ENCODE measurements at places on chromosomes 6 and 20.
A peak's percentile ranks its signal among the peaks of the same experiment; 100 is the strongest.

- no peak for DNase-seq
Measured at GRCh38 chr20:41222296-41222695, 85.0 kb downstream of the PLCG1 start.

GRCh38 chr20:63740070-63740626 is 572 bp downstream of the SLC2A4RG start:
- DNase-seq: no peak

- DNase-seq: no peak
Measured at GRCh38 chr20:32343439-32343838, 14.7 kb upstream of the ASXL1 start.

GRCh38 chr6:67952121-67952520 is 683.0 kb upstream of the ADGRB3 start:
- no peak for DNase-seq

DNA sequence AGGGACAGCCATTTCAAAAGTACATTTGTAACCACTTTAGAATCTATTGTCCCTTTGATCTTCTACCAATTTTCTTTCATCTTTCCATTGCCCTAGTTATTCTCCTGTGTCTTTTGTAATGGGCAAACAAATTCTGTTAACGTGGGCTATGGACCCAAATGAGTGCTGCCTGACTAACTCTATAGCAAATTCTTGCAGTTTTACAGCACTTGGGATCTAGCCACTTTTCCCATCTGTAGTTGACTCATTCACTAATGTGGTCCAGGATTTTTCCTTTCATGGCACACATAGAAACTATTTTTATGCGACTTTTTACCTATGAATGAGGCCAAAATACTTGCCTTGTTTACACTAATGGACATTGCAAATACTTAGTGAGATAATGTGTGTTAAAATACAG is 52.0 kb downstream of the GRIK2 start:
- DNase-seq: no peak

DNA sequence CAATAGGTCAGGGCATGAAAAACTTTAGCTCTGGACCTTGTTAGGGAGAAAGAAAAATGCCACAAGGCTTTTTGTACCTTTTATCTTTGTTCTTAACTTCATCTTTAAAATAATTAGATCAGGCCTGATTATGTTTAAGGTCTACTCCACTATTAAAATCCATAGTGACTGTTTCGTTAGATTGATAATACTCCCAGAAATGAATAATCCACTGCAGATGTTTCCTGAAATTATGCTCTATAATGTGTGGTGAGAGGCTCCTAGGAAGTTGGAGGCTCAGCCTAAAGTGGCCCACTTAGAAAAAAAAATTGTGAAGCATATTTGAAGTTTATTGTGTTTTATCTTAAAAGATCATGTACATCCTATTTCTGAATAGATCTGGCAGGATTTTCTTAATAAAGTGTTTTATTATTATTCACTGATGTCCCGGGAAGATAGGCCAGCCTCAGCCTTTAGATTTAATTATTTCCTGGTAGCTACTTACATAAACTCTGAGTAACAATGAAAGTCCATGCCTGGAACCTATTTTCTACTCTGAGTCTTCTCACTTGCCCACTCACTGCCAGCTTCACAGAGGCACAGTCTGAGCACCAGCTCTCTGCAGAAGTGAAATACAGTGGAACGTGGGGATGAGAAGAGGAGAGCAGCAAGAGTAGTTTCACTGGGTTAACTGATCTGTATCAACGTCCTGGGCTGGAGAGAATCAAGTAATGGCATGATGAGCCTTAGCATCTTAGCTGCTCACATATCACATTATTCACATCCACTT is 126.8 kb upstream of the TMEM170B start:
- DNase-seq: no peak

GRCh38 chr6:27908017-27908416 is 4.2 kb downstream of the OR2B2 start:
- no peak for DNase-seq

DNA sequence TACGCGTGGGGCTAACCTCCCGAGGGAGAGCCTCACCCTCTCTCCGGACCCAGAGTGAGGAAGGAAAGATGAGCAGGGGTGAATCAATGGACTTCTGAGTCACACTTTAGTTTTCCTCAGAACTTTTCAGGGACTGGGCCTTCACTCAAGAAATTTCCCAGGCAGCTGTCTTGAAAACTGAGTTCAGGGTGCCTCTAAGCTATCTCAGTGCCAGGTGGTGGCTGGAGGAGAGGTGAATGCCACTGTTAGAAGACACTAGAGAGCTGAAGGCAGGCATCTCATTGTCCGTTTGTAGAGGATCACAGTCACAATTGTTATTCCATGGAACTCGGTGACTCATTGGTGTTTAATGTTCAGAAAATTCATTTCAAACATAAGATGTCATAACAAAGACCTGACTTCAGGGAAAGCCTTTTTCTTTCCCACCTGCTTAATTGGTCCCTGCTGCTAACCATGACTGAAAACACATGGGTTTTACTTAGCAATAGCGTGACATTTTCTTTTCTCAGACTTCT is 5.3 kb upstream of the SERPINB6 start:
- peak; percentile 10 for DNase-seq

DNA sequence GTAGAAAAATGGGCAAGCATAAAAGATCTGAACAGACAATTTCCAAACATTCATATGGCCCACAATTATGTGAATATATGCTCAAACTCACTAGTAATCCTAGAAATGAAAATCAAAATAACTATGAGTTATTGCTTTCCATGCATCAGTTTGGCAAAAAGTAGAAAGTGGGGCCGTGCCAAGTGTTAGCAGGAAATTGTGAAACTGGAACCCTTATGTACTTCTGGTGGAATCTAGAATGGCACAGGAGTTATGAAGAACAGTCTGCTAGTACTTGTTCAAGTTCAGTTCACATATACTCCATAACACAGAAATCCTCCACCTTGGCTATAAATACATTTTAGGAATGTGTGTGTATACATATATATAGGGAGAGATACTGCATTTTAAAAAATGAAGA is 89.8 kb downstream of the EYA2 start:
- no peak for DNase-seq

All from ureter (tissue), 1 donor.